ENCODE measurements at places on chromosomes 6 and 20.

- peak; percentile 70 for DNase-seq
These were observed 32.6 kb downstream of the C6orf15 start for GRCh38 chr6:31079656-31080261.

- DNase-seq: peak; percentile 44
These were observed 18.4 kb upstream of the NUP153 start for GRCh38 chr6:17725083-17725482.

DNA sequence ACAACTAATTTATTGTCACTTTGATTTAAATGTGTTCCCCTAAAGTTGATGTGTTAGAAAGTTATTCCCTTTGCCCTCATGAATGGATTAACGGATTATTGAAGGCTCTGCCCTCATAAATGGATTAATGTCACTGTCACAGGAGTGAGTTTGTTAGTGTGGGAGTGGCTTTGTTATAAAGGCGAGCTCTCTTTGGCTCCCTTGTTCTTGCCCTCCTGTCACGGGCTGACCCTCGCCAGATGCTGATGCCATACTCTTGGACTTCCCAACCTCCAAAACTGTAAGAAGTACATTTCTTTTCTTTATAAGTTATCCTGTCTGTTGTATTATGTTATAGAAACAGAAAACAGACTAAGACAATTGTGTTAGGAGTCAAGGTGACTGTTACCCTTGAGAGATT, 22.7 kb upstream of the POPDC3 start:
- DNase-seq: no peak

- no peak for DNase-seq
These were observed 79.1 kb upstream of the ZFP64 start for GRCh38 chr20:52270696-52271095.

DNA sequence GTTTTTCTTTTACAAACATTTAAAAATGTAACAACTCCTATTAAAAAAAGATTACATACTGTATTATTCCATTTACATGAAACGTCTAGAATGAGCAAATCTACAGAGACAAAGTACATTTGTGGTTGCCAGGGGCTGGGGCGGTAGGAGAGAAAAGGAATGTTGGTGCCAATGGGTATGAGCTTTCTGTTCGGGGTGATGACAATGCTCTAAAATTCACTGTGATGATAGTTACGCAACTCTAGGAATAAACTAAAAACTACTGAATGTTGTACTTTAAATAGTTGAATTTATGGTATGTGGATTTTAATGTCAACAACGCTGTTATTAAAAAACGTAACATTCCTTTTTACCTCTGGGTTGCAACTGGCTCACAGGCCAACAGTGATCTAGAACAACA, 211.1 kb downstream of the GMDS start:
- no peak for DNase-seq

DNA sequence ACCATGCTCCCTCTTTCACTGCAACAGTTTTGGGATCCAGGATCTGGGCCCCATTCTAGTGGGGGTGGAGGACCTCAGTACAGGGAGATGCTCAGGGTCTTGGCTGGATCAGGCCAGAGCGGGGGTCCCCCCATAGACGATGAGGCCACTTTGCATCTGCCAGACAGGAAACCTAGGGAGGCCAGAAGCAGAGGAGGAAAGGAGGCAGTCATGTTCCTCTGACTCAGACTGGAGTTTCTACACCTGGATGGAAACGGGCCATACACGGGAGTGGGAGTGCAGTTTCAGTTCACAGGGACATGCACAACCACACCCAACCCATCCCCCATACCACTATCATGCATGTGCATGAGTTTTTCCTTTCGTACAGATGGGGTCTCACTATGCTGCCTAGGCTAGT, 3.6 kb upstream of the EMILIN3 start:
- peak; percentile 43 for DNase-seq

DNA sequence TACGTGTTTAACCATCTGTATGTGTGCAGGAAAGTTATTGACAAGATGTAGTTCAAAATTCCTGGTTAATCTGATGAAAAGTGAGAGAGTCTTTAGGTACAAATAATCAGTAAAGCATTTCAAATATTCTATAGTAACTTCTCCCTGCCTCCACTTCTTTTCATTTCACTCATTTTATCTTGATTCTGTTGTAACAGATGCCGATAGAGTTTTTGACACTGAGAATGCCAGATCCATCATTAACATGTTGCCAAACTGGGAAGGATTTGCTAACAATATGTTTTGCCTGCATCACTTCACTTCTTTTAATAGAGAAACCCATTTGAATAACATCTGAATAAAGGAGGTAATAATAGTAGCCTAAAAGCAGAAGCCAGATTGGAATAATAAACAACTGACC, 20.4 kb upstream of the DEFB112 start:
- DNase-seq: no peak

Measured in right forelimb (tissue), 1 donor.